ENCODE measurements at places on chromosomes 12 and 14.
A peak's percentile ranks its signal among the peaks of the same experiment; 100 is the strongest.

- DNase-seq: no peak
These were observed 2.9 kb upstream of the CACNA1C start for GRCh38 chr12:2049604-2050540.

DNA sequence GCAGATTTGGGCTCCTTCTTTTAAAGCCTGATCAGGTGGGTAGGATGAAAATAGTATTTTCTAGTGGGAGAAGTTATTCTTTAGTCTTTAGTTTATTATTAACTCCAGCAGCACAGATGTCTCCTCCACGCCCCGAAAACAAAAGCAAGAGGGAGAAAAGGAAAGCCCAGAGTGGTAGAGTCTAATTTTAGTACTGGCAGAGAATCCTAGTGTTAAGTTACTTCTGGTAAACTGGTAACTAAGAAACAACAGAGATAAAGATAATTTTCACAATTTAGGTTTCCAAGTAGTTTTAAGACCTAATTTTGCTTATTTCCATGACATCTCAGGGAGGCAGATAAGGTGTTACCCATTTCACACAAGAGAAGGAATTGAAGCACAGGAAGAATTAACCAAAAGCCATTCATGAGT, 16.3 kb downstream of the ATP5MC2 start:
- no peak for DNase-seq

DNA sequence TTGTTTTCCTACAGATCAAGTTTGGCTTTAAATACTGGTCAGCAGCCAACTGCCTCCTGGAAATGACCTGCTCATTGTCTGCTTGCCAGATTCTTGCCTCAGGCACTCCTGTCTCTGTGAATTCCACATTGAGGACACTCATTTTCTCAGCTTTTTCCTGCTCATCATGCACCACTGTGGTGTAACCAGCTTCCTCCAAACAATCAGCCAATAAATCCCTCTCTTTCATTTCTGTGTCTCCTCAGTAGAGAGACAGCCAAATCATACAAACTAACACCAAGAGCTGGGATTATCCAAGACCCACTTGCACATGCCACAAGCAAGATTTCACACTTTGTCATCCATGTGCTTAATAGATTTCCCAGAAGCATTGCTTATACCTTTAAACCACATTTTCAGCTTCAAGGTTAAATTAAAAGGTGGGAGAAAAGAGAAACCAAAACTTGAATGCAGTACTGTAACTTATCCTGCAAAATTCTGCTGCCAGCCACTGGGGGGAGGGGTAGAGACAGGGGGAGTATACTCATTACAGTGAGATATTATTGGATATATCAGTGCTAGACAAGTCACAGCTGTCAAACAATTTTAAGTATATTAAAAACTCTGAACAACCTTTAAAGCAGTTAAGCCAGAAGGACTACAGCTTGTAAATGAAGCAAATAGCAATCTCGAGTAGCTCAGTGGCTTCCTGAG, 105.0 kb downstream of the PPP2R5E start:
- no peak for DNase-seq

DNA sequence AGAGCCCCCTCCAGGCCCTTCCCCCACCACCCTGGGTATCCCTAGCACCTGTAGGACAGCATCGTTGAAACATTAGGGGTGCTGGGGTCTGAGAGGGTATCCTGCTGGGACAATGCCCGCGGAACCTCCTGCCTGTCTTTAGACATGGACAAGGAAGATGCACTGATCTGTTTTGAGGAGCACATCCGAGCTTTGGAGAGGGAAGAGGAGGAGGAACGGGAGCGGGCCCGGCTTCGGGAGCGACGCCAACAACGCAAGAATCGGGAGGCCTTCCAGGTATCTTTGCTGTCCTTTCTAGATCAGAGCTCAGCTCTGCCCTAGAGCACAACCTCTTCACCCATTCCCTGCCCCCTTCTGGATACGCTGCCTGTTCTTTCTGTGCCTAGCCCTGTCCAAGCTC, 13.2 kb downstream of the PRPF40B start:
- peak; percentile 63 for DNase-seq

DNA sequence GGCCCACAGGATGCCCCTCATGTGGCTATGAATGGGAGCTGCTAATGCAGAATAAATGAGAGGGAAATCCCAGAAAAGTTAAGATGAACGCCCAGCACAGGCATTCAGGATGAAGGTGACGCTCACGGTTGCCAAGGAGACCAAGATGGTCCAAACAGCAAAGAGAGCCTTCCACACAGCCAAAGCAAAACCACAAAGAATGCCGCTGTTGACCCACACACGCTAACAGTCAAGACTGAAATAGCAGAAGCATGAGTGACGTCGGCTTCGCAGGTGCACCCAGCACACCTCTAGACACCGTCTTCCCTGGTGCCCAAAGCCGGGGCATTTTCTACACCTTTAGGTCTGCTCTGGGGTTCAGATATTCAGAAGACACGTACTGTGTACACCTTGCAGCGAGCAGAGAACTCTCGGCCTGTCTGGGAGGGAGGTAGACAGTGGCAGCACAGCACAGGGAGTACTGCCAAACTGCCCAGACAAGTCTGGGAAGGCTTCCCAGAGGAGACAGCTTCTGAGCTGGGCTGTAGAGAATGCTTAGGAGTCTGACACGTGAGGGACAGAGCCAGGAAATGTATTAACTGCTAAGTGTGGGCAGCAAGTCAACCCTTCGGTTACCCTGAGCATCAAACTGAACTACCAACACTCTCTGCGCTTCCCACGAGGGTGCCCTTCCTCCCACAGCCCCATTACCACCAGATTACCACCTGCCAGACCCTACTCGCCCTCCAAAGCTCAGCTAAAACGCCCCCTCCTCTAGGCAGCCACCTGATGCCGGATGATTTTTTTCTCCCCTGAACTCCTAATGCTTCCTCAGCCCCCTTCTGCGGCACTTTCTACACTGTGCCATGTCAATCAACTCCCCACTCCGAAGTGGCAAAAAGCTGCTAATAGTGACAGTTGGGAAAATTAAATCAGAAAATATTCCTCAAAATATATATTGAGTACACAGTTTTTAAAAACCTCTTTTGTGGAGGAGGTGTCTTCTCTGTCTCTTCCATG, 50.1 kb downstream of the CCDC88C start:
- no peak for DNase-seq

- DNase-seq: no peak
These were observed 201.7 kb upstream of the PLXNC1 start for GRCh38 chr12:93946542-93947150.

DNA sequence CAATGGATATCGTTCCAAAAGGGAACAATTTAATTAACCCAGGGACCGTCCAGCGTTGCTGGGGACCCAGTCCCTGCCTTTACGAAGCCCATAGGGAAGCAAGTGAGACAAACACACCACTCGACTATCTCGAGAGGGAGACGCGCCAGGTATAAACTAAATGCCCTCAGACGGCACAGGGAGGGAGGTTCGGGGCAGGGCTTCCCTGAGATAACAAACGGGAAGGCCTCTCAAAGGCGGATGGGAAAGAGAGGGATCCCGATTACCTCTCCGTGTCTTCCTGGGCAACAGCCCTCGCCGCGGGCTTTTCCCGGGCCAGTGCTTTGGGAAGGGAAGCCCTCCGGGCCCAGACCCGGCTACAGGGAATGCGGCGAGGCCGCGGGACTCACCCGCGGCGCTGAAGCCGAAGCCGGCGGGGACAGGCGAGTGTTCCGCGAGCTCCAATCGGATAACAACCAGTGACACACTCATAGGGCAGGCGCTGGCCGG, 390 bp downstream of the BRAP start:
- DNase-seq: peak; percentile 25

GRCh38 chr12:132264086-132265010, 65.0 kb downstream of the GALNT9 start:
- no peak for DNase-seq

Measured in upper lobe of left lung (tissue), 6 donors.